ENCODE measurements at places on chromosomes 6 and 20.

DNA sequence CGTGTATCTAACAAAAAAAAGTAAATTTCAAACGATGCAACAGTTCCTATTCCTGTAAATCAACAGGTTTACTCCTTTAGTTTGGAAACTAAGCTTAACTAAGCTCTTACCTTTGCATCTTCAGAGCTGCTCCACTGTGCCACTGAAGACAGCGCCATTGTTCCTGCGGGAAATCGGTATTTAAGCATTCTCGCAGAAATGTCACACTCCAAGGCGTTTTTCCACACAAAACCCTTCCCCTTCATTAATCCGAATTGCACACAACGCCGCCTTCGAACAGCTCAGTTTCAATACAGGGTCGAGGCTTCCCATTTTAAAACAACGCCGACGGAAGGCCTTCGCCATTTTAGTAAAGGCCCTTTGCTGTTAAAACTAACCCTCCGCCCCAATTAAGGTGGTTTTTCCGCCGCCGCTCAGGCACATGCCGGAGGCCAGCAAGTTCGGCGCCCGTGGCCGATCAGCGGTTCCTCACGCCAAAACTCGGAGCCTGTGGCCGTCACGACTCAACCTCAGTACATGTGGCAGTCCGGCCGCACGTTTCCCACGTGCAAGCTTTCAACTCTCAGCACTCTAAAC is 35.4 kb upstream of the SYNCRIP start:
- no peak for DNase-seq

DNA sequence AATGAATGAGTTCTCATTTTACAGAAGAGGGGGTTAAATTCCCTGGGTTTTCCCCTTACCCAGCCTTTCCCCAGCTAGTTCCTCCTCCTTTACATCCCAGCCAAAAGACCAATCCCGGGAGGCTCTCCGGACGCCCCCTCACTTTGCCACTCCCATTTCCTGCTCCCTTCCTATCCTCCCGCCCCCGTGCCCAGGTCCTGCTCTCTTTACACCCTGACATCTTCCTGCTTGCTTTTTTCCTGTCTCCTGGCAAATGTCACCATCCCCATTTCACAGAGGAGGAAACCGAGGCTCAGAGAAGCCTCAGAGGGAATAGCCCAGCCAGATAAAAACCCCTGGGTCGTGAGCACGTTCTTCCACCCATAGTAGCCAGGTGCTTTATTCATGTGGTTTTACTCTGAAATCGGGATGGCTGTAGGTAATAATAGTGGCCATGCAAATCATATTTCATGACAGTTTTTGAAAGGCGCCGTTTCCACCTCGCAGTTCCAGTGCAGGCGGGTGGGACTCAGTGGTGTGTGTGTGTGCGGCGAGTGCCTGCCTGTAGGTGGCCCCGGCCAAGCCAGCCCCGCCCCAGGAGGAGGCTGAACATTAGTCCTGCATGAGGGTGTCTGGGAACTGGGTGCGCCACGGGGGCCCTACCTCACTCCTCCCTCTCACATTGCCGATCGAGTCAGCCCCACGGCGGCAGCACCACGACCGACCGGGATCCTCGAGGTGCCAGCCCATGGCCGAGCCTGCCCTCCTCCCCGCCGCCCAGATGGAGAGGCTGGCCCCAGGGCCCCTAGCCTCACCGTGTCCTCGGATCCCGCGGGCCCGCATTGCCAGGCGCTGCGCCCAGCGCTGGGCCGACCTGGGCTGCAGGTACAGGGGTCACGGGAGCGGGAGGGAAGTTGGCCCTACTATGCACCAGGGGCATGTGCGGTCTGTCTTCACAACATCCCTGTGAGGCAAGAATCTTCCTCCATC is at the start of gene ARHGAP40:
Gene ARHGAP40 (plus strand): TSS at position 594 of the 969 bp plus-strand sequence.
- no peak for DNase-seq

DNA sequence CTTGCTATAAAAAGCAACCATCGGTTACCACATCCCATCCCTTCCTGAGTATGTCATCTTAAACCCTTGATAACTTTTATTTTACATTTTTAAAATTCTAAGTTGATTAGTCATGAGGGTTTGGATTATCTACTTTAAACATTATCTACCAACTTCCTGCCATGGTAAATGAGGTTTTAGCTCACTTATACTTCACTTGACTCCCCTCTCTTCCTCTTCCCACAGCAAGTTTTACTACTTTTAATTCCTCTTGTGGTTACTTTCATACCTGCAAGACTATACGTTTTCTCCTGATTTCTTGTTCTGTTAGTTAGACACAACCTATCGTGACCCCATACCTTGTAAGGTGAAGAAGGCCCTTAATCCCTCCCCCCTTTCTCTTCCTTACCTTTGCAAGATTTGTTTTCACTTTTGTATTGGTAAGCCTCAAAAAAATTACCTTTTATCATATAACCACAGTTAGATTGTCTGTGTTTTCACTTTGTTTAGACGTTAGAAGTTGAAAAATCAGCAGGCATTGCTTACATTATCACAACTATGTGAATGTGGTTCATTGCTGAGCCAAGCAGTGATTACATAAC is 60.1 kb upstream of the OGFRL1 start:
- DNase-seq, result no peak

DNA sequence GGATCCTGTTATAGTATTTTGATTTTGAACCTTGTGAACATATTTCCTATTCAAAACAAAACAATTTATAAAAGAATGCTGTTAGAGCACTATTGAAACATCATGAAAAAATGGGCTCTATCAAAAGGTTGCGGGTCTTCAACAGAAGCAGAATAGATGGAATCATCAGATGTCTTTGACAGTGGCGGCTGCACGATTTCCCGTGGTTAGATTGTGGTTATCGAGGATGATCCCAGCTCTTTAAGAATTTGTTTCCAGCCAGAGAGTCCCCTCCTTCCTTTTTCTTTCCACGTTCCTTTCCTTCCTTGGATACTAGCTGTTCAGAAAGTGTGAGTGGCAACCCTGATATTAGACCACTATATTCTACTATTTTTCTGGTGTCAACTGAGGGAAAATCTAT is 163.4 kb downstream of the FARS2 start:
- no peak for DNase-seq

DNA sequence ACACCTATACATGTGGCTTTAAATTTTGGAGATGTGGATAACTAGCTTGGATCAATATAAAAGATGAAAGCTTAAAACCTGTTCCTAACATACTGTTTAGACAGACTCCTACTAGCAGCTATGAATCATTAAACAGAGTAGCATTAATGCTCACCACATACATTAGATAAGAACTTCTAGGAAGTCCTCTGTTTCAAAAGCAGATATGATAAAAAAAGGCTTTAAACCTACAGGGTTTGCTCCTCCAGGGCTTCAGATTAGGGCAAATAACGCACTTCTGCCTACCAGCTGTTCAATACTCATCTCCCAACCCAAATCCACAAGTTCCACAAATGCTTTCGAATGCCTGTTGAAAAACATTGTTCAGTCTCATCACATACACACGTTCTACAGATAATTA is 1.5 kb downstream of the REPS1 start:
- DNase-seq, result no peak

DNA sequence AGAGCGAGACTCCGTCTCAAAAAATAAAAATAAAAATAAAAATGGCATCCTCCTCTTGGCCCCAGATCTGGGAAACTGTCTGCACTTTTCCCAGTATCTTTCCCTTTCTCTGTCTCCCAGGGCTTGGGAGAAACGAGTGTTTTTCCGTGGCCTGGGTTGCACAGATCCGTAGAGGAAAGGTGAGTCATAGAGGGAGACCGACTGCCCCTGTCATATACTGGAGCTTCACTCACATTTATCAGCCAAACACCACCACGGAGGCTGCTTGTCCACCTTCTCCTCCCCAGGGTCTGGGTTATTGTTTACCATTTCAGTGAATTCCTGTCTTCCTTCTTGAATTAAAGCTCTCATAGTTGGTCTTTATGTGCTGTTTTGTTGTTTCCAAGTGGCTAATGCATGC is 31.9 kb upstream of the EIF2S2 start:
- DNase-seq, result no peak

DNA sequence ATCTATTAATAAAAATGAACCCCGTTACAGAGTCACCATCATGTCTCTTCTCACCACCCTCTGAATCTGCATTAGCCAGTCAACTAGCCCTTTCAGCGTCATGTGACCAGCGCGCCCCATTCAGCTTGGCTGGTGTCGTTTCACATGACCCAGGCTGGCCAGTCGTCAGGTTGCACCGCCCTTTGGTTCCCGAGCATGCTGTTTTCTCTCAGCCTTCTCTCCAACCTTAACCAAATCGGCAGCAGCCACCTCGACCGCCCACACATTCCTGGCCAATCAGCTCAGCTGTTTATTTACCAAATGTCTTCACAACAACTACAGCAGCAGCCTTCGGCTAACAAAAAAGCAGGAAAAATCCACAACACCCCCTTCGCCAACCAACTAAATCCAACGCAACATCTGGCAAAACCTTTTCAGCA is 5.6 kb downstream of the SRSF3 start:
- DNase-seq, result peak; percentile 47

GRCh38 chr6:75480425-75480824 is 13.2 kb downstream of the FILIP1 start:
- no peak for DNase-seq

DNA sequence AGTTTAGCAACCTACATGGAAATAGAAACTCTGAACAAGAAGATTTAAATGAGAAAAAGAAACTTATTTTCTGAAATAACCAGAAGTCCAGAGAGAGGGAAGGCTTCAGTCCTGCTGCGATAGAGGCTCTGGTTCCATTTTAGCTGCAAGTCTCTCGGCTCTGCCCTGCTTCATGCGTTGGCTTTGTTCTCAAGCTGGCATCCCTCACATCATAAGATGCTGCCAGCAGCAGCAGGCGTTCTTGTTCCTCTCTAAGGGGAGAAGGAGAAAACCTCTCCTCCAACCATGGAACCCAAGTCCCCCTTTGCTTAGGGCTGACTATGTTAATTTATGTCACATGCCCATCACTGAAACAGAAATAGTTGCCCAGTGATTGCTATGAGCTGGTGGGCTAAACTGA is 46.4 kb upstream of the PMEPA1 start:
- no peak for DNase-seq

- no peak for DNase-seq
Observed at GRCh38 chr6:143963158-143963919, 44.7 kb downstream of the PLAGL1 start.

DNA sequence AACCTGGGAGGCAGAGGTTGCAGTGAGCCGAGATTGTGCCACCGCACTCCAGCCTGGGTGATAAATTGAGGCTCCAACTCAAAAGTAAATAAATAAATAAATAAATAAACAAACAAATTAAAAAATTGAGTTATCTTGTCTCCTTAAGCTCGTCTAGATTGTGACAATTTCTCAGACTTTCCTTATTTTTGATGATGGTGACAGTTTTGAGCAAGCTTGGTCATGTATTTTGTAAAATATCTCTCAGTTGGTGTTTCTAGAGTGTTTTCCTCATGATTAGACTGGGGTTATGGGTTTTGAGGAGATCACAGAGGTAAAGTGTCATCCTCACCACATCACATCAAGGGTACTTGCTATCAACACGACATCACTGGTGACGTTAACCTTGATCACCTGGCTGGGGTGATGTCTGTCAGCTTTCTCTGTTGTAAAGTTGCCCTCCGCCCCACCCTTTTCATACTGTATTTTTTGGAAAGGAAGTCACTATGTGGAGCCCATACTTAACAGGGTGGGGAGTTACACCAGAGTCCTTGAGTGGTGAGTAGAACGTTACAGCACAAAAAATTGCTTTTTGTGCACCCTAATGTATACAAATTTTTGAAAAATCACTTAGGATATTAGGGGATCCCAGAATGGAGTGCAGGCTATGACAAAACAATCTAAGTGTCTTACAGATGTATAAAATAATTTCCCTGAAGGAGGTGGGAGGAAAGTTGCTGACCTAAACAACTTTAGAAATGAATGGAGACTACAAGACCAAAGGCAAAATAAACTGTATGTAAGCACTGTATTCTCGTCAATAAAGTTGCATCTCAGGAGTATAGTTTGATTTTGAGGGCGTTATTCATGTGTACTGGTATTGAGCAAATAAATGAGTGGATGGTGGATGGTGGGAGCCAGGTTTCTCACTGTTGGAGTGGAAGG is 116.4 kb upstream of the SGK1 start:
- DNase-seq, result no peak

- no peak for DNase-seq
Observed at GRCh38 chr20:49529470-49529869, 38.5 kb downstream of the PTGIS start.

DNA sequence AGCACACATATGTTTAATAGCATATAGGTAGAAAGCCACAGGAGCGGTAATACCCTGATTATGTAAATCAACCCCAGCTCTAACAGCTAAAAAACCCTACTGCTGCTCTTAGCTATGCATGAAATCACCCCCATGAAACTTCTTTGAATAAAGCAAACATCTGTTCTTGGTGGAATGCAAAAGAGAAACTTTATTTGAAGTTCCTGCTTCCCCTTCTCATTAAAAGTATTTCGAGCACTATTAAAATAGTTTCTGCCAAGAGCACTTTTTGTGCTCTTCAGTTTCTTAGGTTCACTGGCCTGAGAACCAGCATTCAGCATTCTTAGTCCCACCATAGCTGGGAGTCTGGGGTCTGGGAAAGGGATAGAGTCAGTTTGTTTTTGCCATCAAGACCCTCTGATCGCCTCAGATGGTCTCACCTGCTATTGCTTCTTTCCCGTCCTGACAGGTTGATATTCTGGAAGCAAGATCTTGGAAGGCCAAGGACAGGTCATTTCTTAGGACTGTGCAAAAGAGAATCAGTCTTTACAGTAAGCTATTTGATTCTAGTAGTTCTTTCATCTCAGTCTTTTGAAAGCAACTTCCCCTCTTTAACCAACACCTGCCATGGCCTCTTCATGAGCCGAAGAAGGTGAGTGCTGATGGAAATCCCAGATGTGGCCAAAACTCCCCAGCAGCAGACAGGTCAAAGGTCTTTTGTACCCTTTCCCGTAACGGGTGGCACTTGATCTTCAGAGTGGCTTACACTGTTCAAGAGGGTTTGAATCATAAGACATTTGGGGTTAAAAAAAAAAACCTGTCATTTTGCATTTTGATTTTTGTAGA is 76.5 kb upstream of the TMEM170B start:
- DNase-seq, result no peak

- DNase-seq, result no peak
Observed at GRCh38 chr6:96101564-96101963, 85.8 kb downstream of the FUT9 start.

DNA sequence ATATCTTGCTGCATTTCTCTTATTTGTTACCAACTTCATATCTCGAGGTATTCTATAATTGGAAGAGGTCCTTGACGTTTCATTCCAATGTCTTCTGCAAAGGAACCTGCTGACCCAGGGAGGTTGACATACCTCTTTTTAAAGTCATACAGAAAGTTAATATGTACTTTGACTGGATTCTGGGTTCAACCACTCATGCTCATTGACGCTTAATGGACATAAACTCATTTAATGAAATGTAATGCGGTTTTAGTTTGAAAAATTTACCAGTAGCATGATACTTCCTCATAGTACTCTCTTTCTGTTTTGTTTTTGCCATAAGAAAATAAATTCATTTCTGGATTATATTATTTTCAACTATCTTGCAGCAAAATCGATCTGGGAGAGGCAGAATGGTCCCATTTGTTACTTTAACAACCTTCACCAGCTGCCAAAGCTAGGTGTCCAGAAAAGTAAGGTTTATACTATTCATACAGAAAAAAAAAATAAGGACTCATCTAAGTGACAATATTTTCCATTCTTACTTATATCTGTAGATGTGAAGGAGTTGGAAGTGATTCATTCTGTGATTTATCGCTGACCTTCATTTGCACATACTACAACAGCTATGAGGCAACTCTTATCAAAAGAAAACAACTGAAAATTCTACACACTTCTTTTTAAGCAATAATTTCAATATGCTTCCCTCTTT is 101.6 kb downstream of the ATXN1 start:
- no peak for DNase-seq
